ENCODE measurements at places on chromosomes 5 and 9.

DNA sequence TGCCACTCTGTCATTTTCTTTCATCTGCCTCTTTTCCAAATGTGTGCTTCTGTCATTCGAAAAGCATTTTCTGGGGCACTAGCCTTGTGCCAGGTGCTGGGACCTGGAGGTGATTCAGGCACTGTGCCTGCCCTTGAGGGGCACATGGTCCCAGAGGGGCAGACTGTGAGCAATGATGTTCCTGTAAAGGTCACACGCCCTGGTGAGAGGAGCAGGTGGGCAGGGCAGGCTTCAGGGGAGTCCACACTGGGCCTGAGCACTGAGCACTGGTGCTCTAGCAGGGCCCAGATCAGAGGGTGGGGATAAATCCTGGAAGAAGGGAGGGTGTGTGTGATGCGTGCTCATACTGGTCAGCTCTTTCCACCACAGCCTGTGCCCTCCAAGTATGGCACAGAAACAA, 77.8 kb downstream of the COL15A1 start:
- no peak for DNase-seq

GRCh38 chr5:170254056-170254455, 21.3 kb downstream of the C5orf58 start:
- no peak for DNase-seq

GRCh38 chr5:80117446-80117845, 82.3 kb downstream of the THBS4 start:
- no peak for DNase-seq

- DNase-seq, result no peak
These were observed 110.0 kb upstream of the PTGER4 start for GRCh38 chr5:40569546-40570270.

DNA sequence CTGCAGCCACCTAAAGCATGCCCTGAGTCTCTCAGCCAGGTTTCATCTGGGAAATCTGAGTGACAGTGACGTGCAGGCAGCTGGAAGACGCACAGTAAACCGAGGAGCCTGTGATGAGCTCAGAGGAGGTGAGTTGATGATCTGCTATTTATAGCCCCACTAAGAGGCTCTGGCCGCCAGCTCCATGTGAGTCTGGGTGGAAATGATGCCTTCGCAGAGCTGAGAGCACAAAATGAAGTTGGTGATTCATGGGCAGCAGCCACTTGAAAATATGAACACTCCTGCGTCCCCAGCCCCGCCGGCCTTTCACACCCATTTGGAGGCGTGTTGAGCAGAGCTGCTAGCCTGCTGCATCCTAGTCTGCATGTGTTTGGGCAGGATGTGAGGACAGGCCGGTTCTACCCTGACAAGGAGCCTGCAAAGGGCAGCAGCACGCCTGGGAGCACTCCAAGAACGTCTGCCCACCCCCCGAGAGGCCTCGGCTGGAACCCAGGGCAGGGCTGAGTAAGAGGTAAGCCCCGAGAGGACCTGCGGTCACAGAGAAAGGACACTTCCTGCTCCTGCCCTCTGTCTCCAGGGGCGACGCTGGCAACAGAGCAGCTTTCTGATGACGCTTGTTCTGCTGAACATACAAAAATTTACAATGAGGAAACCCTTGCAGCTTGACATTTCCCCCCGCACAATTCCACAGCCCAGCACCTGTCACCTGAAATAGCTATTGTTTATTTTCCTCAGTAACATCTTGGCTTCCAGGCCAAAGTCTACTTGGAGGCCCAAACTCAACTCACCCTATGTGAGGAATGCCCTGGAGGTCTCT, 25.1 kb upstream of the CDKN2AIPNL start:
- peak; percentile 86 for DNase-seq

- DNase-seq, result no peak
These were observed 245.3 kb downstream of the BNC2 start for GRCh38 chr9:16625161-16625631.

GRCh38 chr9:20837166-20837565, 153.1 kb downstream of the FOCAD start:
- no peak for DNase-seq

- no peak for DNase-seq
These were observed 114.4 kb downstream of the PSD2 start for GRCh38 chr5:139910036-139910435.

DNA sequence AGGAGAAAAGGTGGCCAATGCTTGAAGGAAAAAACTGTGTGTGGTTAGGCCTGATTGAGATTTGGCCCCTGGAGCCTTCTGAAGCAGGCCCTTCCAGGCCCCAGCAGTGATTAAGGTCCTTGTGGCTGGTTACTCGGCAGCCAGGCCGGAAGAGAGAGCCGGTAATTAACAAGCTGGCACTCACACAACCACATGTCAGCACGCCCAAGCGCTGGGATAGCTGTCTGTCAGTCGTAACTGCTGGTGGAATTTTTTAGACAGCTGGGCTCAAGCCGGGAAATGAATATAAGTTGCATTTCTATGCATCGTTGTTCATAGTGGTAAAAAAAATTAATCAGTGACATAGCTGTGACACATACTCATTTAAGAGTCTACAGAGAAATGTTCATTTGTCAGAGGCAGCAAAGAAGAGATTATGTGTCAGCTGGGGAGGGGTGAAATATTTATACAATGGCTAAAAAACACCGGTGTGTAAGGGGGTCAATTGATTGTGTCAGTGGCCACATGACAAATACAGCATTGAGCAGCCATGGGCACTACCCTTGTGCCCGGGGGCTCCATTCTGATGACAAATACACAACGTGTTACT, 13.7 kb upstream of the ARAP3 start:
- DNase-seq, result no peak

DNA sequence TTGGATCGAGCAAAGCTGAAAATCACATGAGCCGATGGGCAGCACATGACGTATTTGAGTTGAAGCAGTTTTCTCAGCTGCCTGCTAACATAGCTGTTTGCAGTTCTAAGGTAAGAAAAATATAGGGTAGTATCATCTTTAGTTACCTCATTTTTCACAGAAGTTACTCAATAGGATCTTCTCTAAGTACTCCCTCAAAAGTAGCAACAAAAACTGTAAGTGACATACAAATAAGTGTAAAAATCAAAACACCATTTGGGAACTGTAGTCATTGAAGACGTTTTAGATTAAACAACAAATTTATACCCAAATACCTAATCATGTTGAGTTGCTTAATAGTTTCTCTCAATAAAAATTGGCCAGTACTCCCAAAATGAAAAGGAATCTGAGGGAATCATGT, 102.6 kb downstream of the ERCC6L2 start:
- no peak for DNase-seq

DNA sequence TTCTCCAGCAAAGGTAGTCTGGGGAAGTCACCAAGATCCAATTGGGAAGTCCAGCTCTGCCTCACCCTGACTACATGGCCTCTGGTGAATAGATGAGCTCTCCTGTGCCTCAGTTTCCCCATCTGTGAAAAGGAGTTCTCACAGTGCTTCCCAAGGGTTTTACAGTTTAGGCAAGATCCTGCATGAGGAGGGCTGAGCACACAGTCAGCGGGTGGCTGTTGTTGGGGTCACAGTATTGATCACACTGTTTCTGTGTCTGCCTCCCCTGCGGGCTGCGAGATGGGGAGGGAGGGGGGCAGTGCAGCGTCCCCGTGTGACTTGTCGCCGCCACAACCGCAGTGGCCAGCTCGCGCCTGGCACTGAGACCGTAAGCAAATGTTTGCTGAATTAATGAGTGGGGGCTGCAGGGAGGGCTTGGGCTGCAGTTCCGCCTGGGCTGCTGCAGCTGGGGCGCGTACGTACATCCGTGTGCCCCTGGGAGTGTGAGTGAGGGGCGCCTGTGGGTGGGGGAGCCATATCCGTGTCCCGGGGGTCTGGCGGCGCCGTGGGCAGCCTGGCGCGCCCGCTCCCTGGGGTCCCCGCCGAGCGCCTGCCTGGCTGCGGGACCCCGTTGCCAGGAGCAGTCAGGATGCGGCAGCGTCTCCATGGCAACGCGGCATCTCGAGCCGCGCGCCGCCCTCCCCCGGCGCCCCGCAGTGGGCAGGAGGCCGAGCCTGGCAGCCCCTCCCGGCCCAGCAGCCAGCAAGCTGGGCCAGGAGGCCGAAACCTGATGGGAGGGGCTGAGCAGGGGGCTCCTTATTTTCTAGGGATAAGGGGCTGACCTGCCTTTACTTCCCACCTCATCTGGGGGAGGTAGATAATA, 31.4 kb upstream of the PSD2 start:
- no peak for DNase-seq

GRCh38 chr5:8317335-8317734, 448.4 kb downstream of the MTRR start:
- no peak for DNase-seq

GRCh38 chr5:103356350-103357091, 98.0 kb downstream of the MACIR start:
- no peak for DNase-seq

DNA sequence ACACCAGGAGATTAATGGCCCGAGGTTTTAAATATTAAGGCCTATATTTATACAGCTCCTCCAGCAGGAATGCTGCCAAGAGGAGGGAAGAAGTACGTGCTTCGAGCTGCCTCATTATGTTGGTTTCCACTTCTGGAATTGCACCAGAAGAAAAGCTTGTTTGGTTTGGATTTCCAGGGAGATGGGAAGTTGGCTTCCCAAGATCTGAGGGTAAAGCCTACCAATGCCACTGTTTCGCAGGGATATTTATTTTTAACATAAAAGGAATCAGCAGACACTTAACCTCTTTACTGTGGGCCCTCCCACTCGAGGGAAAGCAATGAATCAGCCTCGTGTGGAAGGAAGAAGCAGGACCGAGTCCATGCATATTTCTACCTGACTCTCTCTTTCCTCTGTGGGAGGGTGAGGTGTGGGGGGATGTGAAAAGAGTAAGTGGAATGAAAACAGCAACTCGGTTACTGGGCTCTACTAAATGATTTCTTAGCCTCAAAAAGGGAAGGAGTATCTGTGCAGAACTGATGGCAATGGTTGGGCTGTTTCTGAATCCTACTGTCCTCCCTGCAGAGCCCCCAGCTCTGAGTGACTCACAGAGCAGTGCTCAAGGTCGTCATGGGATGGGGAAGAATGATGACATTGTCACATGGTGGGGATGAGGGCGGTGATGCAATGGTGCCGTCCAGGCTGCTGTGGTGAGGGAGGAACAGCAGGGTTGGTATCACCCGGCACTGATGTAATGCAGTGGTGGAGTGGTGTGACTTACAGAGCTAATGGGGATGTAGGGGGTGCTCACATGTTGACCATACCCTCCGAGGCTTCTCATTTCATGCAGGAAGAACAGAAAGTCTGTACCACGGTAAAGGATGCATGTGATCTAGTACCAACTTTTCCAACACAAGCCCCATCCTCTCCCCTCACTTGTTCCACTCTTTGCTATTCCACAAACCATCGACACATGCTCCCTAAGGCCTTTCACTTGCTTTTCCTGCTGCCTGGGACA, 215.0 kb upstream of the PANK3 start:
- no peak for DNase-seq

DNA sequence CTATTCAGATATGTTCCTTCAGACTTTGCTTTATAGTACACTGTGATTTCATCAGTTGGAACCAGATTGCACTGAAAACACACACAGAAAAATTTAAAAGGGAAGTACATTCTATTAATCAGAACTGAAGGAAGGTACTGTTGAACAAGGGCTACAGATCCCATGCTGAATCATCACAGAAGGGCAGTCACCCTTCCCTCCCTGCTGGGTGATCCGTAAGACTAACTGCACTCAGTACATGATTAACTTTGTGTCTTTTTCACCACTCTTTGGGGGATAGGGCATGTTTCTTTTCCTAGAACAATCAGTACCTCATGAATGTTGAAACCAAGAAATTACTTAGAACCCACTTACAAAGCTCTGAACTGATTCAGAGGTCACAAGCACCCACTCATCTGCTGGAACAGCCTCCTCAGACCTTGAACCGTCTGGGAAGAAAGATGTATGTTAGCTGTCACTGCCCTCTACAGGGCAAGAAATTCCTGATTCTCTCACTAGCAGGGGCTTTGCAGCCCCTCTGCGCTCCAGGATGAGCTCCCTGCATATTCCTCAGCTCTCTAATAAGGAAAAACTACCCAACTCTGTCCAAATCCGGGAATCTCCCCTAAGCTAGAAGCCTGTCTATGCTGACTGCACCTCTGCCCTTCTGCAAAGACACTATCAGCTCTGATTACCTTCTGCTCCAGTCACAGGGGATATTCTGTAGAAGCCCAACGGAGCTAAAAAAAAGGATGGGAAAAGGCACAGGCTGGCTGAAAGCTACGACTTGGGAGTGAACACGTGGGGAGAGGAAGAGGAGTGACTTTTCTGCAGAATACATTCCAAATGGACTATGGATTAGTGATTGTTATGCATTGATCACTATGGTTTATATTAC, 51.0 kb downstream of the IARS1 start:
- no peak for DNase-seq

- DNase-seq, result no peak
These were observed 46.4 kb upstream of the CHD1 start for GRCh38 chr5:98975223-98975622.

Measured in Caco-2 (cell line).